ENCODE measurements at places on chromosomes 1 and 21.

DNA sequence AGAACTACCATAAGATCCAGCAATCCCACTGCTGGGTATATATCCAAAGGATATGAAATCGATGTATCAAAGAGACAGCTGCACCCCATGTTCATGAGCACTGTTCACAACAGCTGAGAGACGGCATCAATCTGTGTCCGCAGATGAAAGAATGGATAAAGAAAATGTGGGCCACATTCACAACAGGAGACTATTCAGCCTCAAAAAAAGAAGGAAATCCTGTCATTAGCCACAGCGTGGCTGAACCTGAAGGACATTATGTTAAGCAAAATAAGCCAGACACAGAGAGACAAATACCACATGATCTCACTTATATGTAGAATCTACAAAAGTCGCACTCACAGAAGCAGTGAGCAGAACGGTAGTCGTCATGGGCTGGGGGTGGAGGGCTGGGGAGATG lies 99.2 kb upstream of the IFFO2 start:
- DNase-seq = no peak

GRCh38 chr1:31655756-31656155 lies 11.1 kb upstream of the PEF1 start:
- DNase-seq = no peak

- DNase-seq = no peak
These were observed 557 bp downstream of the EMC1 start for GRCh38 chr1:19250629-19251304.

- DNase-seq = no peak
These were observed 234.6 kb downstream of the BRINP3 start for GRCh38 chr1:190243056-190243455.

- no peak for DNase-seq
These were observed 4.7 kb upstream of the TINAGL1 start for GRCh38 chr1:31571340-31572295.

- DNase-seq = peak; percentile 40
These were observed 23.5 kb downstream of the ASB17 start for GRCh38 chr1:75908717-75909152.

DNA sequence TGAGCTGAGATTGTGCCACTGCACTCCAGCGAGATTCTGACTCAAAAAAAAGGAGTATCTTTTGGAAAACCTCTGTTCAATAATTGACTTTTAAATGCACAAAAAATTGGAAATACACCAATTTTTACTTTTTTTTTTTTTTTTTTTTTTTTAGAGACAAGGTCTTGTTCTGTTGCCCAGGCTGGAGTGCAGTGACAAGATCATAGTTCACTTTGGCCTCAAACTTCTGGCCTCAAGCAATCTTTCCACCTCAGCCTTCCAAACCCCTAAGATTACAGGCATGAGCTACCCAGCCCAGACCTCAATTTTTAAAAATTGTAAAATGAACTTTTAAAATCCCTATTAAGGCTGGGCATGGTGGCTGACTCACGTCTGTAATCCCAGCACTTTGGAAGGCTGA lies 30.8 kb downstream of the NEK2 start:
- DNase-seq = no peak

GRCh38 chr1:107739651-107740050 lies 225.3 kb downstream of the VAV3 start:
- no peak for DNase-seq

GRCh38 chr1:205777994-205778393 lies 2.7 kb upstream of the RAB29 start:
- no peak for DNase-seq

DNA sequence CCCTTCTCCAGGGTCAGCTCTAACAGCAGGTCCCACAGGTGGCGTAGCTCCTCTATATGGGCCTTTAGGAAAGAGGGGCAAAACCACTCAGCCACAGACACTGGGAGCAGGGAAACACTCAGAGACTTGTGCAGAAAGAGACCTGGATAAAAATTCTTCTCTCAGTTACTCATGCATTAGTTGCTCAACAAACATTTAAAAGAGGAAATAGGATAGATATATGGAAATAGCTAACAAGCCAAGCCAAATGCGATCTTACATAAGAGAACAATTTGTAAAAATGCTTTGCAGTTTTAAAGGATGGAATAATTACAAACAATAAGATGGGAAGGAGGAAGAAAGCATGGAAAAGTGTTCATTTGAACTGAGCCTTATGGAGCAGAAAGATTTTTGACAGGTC lies 4.9 kb downstream of the SPTA1 start:
- DNase-seq = no peak

GRCh38 chr1:5067246-5067645 lies 412.8 kb downstream of the AJAP1 start:
- DNase-seq = no peak

- no peak for DNase-seq
These were observed 25.6 kb downstream of the IL23R start for GRCh38 chr1:67191668-67192520.

GRCh38 chr21:27365394-27365793 lies 398.5 kb upstream of the ADAMTS5 start:
- DNase-seq = no peak

DNA sequence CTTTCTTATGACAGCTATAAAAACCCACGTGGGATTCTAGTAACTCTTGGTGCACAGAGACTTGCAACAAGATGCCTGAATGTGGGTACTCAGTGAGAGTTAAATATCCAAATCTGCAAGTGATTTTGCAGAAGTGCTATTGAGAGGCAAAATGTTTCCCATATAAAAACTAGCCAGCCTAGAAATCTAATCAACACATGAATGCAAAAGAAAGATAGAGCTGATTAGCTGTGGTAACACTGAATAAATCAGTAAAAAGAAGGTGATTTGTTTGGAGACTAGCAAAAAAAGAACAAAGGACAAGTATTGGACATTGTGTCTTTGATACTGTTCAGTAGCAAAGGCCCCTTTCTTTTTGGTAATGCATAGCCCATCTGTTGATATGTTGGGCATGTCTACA lies 213.7 kb upstream of the SGIP1 start:
- DNase-seq = no peak

GRCh38 chr1:77303387-77303786 lies 21.6 kb downstream of the AK5 start:
- no peak for DNase-seq

DNA sequence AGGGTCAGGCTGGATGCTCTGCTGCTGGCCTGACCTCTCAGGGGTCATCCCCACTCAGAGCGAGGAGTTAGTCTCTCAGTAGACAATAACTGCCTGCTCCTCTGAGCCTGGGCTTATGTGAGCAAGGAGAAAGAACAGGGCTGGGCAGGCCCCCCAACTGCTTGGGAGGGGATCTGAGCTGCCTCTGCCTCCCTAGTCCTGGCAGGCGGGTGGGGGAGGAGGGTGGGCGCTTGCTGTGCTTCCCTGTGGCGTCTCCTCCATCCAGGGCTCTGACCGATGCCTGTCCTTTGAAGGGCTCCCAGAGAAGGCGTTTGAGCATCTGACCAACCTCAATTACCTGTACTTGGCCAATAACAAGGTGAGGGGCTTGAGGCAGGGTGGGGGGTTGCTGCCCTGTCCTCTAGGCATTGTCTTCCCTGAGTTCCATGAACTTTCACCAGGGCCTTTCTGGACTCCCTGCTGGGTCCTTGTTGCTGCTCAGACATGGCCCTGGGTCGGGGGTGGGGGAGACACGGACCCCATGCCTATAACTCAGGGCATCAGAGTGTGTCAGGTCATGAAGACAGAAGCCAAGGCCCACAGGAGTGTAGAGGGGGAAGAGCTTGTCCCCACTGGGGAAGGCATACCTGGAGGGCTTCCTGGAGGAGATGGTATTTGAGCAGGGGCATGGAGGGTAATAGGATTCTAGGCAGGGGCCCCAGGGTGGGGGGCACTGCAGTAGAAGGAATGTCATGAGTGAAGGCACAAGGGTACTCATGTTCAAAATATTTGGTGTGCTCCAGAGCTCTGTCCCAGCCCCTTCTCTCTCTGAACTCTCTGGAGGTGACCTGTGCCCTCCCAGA lies 12.5 kb downstream of the PODN start:
- DNase-seq = no peak

DNA sequence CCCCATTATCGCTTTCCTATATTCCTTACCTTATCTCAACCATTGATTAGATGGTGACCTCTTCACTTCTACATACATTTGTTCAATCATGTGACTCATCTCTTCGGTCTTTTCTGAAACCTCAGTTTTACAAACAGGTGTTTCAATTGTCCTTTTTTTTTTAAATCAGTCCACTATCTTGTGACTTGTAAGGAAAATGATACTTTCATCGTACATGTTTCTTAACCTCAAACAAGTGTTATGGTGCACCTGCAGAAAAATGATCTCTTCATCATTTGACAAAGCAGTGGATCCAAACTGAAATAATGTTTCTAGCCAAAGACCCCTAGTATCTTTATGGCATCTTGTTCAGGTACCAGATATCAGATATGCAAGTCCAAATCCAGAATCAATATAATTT lies 1157.2 kb downstream of the MRPL39 start:
- DNase-seq = no peak

- no peak for DNase-seq
These were observed 8.1 kb downstream of the ZNF687 start for GRCh38 chr1:151289991-151290708.

- DNase-seq = no peak
These were observed 185.4 kb downstream of the LYPLAL1 start for GRCh38 chr1:219359126-219359525.

DNA sequence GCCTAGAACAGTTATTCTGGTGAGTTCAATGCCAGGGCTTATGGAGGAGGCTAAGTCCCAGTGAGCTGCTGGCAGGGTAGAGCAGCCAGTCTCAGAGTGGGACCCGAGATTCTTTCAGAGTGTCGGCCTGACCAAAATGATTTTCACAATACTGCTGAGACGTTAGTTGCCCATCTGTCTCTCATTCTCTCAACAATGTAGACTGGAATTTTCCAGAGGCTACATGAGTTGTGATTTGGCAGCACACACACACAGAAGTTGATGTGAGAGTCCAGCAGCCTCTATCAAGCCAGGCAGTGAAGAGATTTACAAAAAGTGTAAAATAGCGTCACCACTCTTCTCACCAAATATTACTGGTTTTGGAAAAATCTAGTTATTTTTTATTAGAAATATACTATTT lies 21.7 kb downstream of the CACNA1S start:
- no peak for DNase-seq

DNA sequence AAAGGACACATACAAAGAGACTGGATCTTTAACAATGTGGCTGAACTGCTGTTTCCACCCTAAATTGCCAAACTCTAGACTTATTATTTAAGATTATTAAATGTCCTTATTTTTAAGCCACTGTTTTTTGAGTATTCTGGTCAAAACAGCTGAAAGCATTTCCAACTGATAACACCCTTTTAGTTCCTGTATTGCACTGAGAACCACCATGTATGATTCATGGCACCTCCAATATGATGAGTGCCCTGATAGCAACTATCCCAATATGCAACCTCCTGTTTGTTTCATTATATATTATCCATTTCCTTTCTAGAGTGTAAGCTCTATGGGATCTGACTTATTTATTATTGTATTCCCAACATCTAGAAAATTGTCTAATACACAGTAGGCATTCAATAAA lies 269.4 kb downstream of the HHIPL2 start:
- no peak for DNase-seq

DNA sequence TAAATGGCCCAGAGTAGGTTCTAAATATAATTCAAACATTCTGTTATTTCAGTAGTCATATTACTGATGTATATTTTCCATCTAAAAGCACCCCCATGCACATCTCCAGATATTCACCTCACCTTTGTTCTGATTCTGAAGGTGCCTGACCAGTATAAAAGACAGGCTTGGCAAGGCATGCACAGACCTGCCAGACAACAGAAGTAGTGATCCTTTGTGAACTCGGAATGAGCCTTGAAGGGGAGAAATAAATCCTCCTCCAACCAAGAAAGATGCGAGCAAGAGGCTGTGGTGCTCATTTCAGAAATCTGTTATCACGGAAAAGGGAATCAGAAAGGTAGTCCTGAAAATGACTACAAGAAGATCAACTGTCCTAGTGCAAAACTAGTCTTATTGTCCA lies 287.3 kb downstream of the VAV3 start:
- DNase-seq = no peak

GRCh38 chr1:202938287-202938925 lies 11.4 kb upstream of the KLHL12 start:
- no peak for DNase-seq

DNA sequence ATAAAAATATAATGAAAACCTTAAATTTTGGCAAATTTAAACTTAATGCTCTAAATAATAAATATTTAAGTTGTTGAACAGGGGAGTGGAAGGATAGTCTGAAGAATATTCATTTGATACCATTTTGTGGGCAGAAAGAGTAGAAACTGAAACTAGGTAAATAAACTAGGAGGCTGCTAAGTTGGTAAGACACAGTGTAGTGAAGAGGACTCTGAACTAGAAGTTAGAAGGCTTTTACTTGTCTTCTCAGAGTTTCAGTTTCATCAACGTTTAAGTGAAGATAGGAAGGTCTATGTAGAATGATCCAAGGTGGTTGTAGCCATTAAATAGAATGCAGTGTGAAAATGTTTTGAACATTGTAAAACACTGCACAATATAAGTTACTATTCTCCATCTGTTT lies 516.9 kb downstream of the AMY1C start:
- no peak for DNase-seq

GRCh38 chr1:201475130-201475529 lies 6.1 kb upstream of the PHLDA3 start:
- DNase-seq = no peak

DNA sequence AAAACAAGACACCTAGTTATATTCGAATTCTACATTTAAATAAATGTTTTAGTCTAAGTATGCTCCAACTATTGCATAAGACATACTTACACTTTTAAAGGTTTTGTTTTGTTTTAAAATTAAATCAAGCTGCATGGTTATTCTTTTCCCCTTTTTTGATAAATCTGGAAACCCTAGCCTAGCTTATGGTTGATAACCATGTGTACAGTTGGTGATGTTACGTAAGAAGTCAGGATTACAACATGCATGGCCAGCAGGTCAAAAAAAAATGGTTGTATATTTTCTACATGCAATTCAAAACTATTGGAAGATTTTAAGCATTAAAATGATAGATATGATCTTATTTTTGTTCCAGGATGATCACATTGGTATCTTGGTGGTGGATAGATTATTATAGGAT lies 1600.6 kb downstream of the PLA2G4A start:
- no peak for DNase-seq

DNA sequence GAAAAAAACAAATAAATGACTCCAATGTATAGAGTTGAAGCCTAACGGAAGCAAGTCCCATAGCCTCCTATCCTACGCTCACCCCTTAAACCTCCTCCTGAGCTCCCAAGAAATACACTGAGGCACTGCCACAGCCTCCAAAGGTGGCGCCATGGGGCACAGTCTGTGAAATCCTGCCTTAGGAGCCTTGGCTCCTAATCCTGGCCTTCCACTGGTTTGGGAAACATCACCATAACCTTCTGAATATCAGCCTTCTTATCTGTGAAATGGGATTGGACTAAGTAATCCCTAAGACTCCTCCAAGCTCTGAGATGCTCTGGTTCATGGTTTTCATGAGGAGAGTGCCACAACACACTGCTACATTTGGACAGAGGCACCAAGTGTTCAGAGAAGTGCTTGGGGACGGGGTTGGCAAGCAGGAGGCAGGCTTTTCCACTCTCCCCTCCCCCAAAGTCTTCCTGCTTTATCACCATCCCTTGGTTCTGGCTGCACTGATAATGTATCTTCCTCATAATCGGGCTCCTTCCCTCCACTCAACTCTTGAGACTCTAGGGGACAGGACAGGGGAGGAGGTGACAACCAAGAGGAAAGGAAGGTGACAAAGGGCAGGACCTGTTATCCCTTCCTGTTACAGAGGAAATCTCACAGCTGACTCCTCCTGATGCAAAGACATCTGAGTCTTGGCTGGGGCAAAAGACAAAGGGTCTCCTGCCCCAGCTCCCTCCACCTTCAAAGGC lies 2.7 kb downstream of the SLAMF7 start:
- no peak for DNase-seq
